ENCODE measurements at places on chromosomes 11 and 22. TPM values are rescaled to one million over a fixed set of nuclear protein-coding genes. Genes with fewer than 3 reads are reported as not detected.
A peak's percentile ranks its signal among the peaks of the same experiment; 100 is the strongest.

DNA sequence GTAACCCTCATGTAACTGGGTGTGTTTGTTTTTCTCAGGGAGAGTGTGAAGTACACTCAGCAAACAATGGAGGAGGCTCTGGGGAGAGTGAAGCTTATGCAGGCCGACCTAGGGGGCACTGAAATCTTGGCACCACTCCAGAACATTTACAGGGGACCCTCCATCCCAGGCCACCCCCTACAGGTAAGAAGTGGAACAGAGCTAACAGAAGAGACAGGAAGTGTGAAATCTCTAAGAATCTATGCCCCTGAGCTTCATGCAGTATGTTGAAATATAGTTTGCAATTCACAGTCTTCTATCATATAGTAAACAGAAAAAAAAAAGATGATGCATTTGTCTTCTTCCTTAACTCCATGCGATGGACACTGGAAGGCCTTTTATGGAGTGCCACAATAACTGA is 8.4 kb downstream of the VWA5A start:
- DNase-seq, result no peak
- no peak overlapping the region for H3K27ac ChIP-seq
- no peaks in the 10 kb centered on the region for H3K4me1 ChIP-seq
- no peaks in the 10 kb centered on the region for H3K27me3 ChIP-seq
- H3K4me3 ChIP-seq, result no peak overlapping the region

GRCh38 chr22:38981992-38982927 is at the start of gene APOBEC3B:
APOBEC3B (plus strand) TSS chr22:38982347; CDS start chr22:38982454, 107 bp downstream.
- DNase-seq, result peak; percentile 90
- H3K36me3 ChIP-seq, result no peaks in the 10 kb centered on the region
- no peaks in the 10 kb centered on the region for H3K27me3 ChIP-seq
- H3K4me1 ChIP-seq, result peaks cover 25% of the 10 kb centered on the region

OR8D1 gene
- not detected for total RNA-seq

- H3K27ac ChIP-seq, result no peak overlapping the region
- no peak overlapping the region for H3K4me3 ChIP-seq
- H3K27me3 ChIP-seq, result no peaks in the 10 kb centered on the region
- no peaks in the 10 kb centered on the region for H3K4me1 ChIP-seq
Observed at GRCh38 chr11:10943968-10944367, 86.1 kb upstream of the ZBED5 start.

- peaks cover 22% of the 10 kb centered on the region for H3K4me1 ChIP-seq
- peak; percentile 4 for DNase-seq
- no peak overlapping the region for H3K4me3 ChIP-seq
- no peaks in the 10 kb centered on the region for H3K36me3 ChIP-seq
- no peaks in the 10 kb centered on the region for H3K27me3 ChIP-seq
Observed at GRCh38 chr11:2200957-2201519, 29.4 kb upstream of the TH start.

RPS3 gene
- total RNA-seq, result 1,874 TPM

SCARF2 gene
- total RNA-seq, result 2.8 TPM

DNA sequence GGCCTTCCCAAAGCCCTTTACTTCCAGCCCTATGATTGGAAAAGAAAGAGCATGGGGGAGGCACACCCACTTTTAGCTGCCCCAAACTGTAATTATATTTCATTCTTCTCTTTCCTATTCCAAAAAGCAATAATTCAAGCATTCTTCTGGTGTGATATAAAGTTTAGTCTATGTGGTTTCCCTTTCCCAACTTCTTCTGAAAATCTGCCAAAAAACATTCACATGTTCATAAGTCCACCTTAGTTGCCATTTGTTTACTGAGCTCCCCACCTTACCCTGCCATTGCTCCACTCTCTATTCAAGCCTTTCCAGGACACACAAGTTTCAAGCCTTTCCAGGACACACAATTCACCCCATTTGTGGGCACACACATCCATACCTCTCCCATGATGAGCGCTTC is 111.6 kb upstream of the BMAL1 start:
- peaks cover 24% of the 10 kb centered on the region for H3K4me1 ChIP-seq
- H3K27ac ChIP-seq, result no peak overlapping the region
- H3K4me3 ChIP-seq, result no peak overlapping the region

- H3K36me3 ChIP-seq, result no peaks in the 10 kb centered on the region
- no peak overlapping the region for H3K4me3 ChIP-seq
- H3K4me1 ChIP-seq, result no peaks in the 10 kb centered on the region
- DNase-seq, result no peak
- H3K27ac ChIP-seq, result no peak overlapping the region
Observed at GRCh38 chr22:30080805-30081204, 541 bp downstream of the HORMAD2 start.

DNA sequence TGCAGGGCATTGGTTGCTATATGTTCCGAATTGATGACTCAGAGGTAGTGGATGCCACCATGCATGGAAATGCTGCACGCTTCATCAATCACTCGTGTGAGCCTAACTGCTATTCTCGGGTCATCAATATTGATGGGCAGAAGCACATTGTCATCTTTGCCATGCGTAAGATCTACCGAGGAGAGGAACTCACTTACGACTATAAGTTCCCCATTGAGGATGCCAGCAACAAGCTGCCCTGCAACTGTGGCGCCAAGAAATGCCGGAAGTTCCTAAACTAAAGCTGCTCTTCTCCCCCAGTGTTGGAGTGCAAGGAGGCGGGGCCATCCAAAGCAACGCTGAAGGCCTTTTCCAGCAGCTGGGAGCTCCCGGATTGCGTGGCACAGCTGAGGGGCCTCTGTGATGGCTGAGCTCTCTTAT is 5.4 kb upstream of the TTC36 start:
- H3K4me3 ChIP-seq, result no peak overlapping the region
- no peak for DNase-seq
- no peaks in the 10 kb centered on the region for H3K27me3 ChIP-seq
- no peak overlapping the region for H3K27ac ChIP-seq
- H3K36me3 ChIP-seq, result peaks cover 66% of the 10 kb centered on the region

- no peak overlapping the region for H3K4me3 ChIP-seq
- H3K4me1 ChIP-seq, result peaks cover 35% of the 10 kb centered on the region
- no peak overlapping the region for H3K27ac ChIP-seq
- H3K36me3 ChIP-seq, result peaks cover 35% of the 10 kb centered on the region
- H3K27me3 ChIP-seq, result no peaks in the 10 kb centered on the region
- DNase-seq, result no peak
Observed at GRCh38 chr11:119021631-119022030, 3.1 kb downstream of the TRAPPC4 start.

DNA sequence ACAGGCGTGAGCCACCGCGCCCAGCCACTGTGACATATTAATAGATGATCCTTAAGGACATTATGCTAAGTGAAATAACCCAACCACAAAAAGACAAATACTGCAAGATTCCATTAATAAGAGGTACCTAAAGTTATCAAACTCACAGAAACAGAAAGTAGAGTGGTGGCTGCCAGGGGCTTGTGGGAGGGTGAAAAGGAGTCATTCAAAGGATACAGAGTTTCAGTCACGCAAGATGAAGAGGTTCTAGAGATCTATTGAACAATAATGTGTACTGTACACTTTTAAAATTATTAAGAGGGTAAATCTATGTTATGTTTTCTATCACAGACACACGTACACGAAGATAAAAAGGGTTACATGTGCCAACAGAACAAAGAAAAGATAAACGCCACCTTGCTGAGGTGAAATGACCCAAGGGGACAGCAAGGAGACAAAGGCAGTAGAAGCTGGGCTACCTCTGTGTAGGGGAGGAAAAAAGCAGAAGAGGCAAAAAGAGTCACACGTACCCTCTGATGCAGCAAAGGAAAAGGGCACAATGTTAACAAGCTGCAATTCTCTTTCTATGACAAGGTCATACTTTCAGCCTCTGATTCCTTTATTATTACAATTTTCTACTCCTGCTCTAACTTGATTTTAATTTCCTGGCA is 65.3 kb downstream of the AMBRA1 start:
- H3K4me3 ChIP-seq, result no peak overlapping the region
- no peak overlapping the region for H3K27ac ChIP-seq
- no peaks in the 10 kb centered on the region for H3K27me3 ChIP-seq
- DNase-seq, result no peak

DNA sequence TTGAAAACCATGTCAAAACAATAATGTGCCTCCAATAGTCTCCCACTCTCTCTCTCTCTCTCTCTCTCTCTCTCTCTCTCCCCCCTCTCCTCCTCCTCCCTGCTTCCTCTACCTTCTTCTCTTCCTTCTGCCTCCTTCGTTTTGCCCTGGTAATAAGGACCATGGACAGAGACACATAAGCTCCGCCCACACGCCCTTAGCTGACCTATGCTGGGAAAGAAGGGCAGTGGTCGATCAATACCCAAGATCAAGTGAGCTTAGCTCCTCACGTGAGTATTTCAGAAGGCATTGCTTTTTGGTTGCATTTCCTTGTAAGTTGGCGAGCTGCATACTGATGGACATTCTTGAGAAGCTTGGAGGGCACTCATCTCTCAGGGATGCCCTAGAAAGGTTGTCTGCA is 194.8 kb downstream of the MIAT start:
- H3K27ac ChIP-seq, result no peak overlapping the region
- no peak for DNase-seq
- no peaks in the 10 kb centered on the region for H3K4me1 ChIP-seq

TSSC4 gene
- total RNA-seq, result 46.1 TPM

DNA sequence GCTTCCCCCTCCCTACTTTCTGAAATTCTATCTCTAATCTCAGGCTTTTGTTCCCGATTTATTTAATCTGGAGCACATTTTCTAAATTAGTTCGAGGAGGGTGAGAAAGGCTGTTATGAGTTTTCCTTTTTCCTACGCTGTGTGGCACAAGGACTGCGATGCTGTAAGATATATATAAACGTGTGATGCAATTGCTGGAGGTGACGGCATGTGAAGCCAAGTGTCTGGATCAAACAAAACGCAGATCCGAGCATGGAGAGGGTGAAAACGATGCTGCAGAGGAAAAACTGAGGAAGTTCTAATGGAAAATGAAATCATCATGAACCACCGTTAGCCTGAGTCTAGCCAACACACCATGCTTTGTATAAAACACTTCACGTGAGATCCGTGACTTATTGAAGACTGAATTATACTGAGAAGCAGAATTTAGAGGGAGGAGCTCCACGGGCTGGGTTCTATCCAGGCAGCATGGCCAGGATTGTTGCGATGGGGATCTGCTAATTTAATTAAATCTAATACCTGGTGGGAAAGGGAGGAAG is 4.4 kb downstream of the PKNOX2 start:
- no peak overlapping the region for H3K27ac ChIP-seq
- H3K27me3 ChIP-seq, result peaks cover 16% of the 10 kb centered on the region
- H3K4me3 ChIP-seq, result no peak overlapping the region
- DNase-seq, result no peak
- peaks cover 26% of the 10 kb centered on the region for H3K4me1 ChIP-seq

OR4D5 gene
- total RNA-seq, result not detected

GRCh38 chr11:120511820-120512738 is 531 bp downstream of the GRIK4 start:
- no peak for DNase-seq
- peaks cover 7% of the 10 kb centered on the region for H3K4me1 ChIP-seq

Data from suprapubic skin (tissue), 4 donors.